ENCODE measurements at places on chromosomes 16 and 17. TPM values are rescaled to one million over a fixed set of nuclear protein-coding genes. Genes with fewer than 3 reads are reported as not detected.

Gene RABEP2
- 18.6 TPM for total RNA-seq

Gene SLC4A1
- total RNA-seq: not detected

Gene SOX15
- total RNA-seq: not detected

Gene ABCC11
- not detected for total RNA-seq

Gene CLEC19A
- total RNA-seq: not detected

Gene ADAD2
- not detected for total RNA-seq

Gene ATAD5
- total RNA-seq: 0.36 TPM

Gene MT1E
- total RNA-seq: 78.9 TPM

Gene SLC22A31
- total RNA-seq: 22.8 TPM
